ENCODE measurements at places on chromosomes 16 and 17.

- no peak for DNase-seq
Observed at GRCh38 chr16:24970708-24971107, 44.5 kb downstream of the ARHGAP17 start.

- no peak for DNase-seq
Observed at GRCh38 chr17:27824176-27824715, 23.9 kb upstream of the NOS2 start.

DNA sequence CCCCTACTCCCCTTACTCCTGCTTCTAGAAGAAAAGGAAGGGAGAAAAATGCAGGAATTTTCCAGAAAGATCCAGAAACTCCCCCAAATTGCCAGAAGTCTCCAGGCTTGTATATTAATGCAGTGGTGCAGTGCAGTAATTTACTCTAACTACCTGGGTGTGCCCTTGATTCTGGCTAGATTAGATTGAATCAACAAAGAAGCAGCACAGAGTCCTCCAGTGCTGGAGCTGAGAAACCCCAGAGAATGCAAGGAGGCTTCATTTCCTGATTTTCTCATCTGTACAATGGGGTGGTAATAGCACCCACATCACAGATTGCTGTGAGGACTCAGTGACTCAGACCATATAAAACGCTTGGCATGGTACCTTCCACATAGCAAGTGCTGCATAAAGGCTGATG, 247.3 kb upstream of the RPL38 start:
- DNase-seq, result no peak

GRCh38 chr16:7450440-7450839, 117.8 kb downstream of the RBFOX1 start:
- DNase-seq, result no peak

- DNase-seq, result peak; percentile 50
Observed at GRCh38 chr16:165539-166374, at the start of gene HBM. HBM (plus strand) TSS chr16:165978; CDS start chr16:165998, 20 bp downstream.

- no peak for DNase-seq
Observed at GRCh38 chr16:57048095-57048494, 44.3 kb upstream of the CPNE2 start.

DNA sequence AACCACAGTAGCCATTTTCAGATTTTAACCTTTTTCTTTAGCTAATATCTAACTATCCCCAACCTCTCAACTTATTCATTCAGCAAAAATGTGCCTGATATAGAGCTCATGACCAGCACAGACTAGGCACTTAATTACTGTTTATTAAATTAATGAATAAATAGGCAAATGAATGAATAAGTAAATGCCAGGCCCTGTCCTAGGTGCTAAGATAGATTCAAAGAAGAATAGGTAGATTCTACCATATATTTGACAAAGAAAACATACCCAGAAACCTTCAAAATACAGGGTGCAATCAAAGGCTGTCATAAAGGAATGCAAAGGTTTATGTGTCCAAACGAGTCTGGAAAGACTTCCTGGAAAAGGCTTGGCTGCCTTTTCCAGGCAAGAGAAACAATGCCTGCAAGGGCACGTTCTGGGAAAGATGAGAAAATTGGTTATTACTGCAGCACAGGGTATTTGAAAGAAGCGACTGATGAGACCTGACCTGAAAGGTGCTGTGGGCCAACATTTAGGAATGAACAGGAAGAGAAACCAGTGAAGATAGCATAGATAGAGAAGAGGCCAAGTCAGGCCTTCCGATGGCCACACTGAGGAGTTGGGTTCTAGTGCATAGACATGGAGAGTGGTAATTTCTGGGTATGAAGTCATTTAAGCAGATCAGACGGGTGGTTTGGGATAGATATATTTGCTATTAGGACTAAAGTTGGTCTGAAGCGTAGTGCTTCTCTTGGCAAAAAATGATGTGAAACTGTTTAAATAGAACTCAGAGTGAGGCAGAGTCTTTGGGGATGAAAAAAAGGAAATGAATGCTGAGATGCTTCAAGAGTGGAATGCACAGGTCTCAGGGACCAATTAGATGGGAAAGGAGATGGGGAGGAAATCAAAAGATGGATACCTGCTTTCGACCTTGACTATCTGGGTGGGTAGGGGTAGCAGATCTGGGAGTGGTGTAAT, 11.4 kb upstream of the CCL2 start:
- DNase-seq, result peak; percentile 26

DNA sequence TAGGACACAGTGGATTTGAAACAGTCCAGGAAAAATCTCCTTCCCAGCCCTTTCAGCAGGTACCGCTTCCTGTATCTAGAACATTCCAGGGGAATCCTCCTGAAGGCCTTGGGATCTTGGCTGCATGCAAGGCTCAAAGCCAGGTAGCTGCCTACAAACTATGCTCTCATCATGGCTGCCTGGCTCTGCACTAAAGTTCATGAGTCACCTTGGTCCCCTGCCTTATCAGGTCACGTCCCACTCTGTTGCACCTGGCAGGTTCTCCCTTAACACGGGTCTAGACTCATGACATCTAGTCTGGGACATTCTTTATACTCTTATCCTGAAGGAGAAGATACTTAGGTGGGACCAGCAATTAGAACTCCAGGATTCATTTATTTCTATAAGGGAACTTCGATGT, 15.8 kb downstream of the FA2H start:
- no peak for DNase-seq

DNA sequence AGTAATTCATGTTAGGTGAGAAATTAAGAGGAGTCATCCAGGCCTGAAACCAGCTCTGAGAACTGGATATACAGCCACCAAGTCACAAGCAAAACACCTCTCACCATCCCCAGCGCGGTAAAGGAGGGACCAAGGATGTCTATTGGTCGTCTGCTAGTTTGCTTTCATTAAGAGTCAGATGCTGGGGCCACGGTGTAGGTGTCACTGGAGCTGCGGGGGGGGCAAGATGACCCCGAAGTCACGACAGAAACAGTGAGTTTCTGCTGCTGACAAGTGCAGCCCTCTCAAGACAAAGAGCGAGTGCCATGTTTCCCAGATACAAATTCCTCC, 790 bp downstream of the NCBP3 start:
- peak; percentile 52 for DNase-seq

DNA sequence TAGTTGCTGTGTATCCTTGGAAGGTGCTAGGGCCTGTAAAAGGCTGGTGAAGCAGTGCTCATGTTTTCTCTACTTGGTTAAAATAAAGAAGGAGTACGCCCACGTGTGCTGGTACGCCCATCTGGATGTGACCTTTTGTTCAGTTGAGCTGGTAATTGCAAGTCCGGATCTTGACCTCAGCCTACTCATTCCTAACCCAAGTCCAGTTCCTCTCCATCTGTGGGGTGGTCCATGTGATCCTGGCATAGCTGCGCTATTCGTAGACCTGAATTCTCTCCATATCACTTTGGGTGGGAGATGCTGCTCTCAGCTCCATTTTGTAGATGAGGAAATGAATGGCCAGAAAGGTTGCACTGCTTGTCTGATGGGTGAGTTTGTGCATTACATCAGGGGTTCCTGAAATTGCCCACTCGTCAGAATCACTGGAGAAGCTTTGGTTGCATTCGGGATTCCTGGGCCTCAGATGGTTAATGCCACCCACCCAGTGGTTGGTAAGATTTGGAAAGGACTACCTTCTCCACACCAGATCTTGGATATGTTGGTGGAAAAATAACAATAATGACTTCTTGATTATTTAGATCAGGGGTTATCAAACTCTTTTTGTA, 328.8 kb downstream of the CPPED1 start:
- no peak for DNase-seq

DNA sequence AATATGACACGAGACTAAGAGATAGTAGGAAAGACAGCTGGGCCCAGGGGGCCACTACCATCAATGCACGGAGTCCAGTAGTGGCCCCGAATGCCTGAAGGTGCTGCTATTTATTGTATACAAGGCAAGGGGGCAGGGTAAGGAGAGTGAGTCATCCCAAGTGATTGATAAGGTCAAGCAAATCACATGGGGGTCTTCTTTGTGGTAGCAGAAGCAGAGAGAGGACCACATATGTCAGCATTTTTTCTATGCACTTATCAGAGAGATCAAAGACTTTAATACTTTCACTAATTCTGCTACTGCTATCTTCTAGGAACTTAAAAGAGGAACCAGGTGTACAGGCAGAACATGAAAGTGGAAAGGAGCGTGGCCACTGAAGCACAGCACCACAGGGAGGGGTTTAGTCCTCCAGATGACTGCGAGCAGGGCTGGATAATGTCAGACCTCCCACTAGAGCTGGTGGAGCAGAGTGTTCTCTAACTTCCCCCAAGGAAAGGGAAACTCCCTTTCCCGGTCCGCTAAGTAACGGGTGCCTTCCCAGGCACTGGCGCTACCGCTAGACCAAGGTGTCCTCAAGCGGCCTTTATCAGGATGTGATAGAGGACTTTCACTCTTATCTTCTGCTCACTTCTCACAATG, 26.4 kb upstream of the ARL4D start:
- peak; percentile 89 for DNase-seq

DNA sequence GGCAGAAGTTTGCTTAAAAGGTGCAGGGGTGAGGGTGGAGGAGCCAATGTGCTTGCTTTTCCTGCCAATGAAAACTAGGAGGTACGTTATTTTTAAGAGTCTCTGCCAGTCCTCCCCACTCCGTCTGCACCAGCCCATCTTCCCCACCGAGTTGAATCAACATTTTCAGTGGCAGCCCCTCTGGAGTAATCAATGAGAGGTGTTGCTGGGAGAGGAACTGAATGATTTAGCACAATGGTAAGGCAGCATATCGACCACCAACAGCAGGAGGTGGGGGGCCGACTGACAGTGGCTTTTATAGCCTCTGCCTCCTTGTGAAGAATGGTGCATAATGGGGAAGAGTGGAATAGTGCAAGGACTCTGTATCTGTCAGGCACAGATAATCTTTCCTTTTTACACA, 1465.0 kb upstream of the GOT2 start:
- no peak for DNase-seq

DNA sequence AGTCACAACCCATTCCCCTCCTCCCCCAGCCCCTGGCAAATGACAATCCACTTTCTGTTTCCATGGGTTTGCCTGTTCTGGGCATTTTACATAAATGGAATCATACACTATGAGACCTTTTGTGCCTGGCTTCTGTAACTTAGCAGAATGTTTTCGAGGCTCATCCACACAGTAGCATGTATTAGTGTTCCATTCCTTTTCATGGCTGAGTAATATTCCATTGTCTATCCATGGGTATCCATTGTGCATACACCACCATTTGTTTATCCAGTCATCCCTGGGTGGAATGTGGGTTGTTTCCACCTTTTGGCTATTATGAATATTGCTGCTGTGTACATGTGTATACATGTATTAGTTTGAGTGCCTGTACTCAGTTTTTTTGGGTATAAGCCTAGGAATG, 33.7 kb upstream of the RCVRN start:
- no peak for DNase-seq

DNA sequence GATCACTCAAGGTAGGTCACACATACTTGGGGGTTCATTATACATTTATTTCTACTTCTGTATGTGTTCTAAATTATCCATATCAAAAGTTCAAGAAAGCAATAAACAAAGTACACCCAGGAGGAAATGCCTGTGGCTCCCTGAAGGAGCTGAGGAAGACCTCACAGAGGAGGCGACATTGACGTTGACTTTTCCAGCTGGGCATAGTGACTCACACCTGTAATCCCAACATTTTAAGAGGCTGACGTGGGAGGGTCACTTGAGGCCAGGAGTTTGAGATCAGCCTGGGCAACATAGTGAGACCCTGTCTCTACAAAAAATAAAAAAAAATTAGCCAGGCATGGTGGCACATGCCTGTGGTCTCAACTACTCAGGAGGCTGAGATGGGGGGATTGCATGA, 16.3 kb downstream of the ITGAD start:
- DNase-seq, result no peak

GRCh38 chr17:82767041-82767754, 15.3 kb downstream of the TBCD start:
- DNase-seq, result peak; percentile 50

GRCh38 chr16:705431-706188, at the start of gene FBXL16:
FBXL16 (minus strand) TSS chr16:705801; CDS start chr16:697405, 8,396 bp downstream.
- no peak for DNase-seq

- DNase-seq, result no peak
Observed at GRCh38 chr17:76940295-76940694, 72.1 kb downstream of the MGAT5B start.

DNA sequence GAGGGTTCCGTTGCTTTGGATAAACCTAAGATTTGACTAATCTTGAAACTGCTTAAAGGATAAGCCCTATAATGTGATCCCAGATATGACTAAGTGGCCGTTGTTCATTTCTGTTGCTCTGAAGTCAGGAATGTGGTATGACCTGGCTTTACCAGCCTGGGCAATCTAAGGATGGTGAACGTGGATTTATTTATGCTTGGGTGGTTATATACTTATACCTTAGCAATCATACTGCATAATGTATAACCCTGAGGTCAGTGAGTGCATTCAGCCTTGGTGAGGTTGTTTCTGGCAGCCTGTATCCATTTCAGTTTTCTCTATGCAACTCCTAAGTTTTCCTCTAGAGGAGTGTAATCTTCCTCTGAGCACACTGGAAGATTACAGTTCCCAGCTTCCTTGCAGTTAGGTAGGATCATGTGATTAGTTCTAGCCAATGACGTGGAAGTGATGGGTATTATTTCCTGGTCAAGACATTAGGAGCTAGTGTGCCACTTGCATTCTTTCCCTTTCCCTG, 41.9 kb downstream of the FTO start:
- no peak for DNase-seq

DNA sequence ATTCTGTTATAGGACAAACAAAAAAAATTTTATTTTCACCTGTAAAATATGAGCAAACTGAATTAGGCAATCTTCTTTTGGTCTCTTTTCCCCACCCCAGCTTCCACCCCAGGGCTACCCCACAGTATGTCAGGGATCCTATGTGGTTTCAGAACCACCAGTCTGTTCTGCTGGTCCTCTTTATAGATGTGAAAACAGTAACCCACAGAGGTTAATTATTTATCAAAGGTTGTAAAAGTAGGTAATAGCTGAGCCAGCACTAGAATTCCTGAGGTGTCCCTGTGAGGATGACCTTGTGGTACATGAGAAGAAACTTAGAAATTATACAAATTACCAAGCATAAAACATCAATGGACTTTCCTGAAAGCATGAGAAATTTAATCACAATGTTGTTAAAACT, 428.7 kb downstream of the CNTNAP4 start:
- DNase-seq, result no peak

DNA sequence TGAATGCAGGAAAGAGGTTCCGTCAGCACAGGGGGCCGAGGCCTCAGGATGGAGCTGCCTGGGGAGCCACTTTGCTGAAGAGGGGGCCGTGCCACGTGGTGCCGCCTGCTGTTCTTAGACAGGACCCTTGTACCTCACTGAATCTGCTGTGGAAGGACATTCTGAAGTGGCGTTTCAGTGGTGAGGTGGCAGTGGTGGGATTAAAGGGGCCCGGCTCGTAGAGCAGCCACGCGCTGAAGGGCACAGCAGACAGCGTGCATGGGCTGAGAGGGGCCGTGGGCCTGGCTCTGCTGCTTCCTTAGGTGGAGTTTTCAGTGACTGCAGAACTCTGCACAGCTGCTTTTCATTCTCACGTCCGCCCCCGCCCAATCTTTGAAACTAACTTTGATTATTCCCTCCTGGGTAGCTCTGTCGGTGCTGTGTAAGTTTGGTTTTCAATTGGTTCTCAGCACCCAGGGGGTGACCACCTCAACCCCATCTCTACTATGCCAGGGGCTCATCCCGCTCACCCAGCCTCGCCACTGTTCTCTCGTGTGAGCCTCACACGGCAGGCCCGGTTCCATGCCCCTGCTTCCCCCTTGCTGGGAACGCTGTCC, 70.3 kb downstream of the SEC14L1 start:
- DNase-seq, result no peak

GRCh38 chr17:77677211-77677610, 281.3 kb upstream of the TNRC6C start:
- no peak for DNase-seq

- no peak for DNase-seq
Observed at GRCh38 chr16:86765389-86766026, 187.2 kb downstream of the FOXL1 start.

Measured in B cell (primary cell).